Bronchial epithelial cell (primary cell): ENCODE measurements at places on chromosomes 5 and 9. TPM values are rescaled to one million over a fixed set of nuclear protein-coding genes. Genes with fewer than 3 reads are reported as not detected.
A peak's percentile ranks its signal among the peaks of the same experiment; 100 is the strongest.

Gene DMRTA1
- 3.9 and 5.6 TPM in 2 replicates for total RNA-seq

Gene ADAMTS2
- total RNA-seq: under 0.01 and 0.26 TPM in 2 replicates

Gene CCL27
- total RNA-seq: 0.26 TPM in 1 of 2 replicates, not detected in the other

Gene AQP7
- not detected in 2 replicates for total RNA-seq

Gene FGD3
- 0.26 and 1.0 TPM in 2 replicates for total RNA-seq

Gene OTP
- not detected in 2 replicates for total RNA-seq

Gene HTR1A
- not detected in 2 replicates for total RNA-seq

Gene DMRT2
- 0.38 and 0.53 TPM in 2 replicates for total RNA-seq

Gene PLGRKT
- 22.9 and 28.3 TPM in 2 replicates for total RNA-seq

Gene ADAMTSL1
- total RNA-seq: 0.13 and 1.6 TPM in 2 replicates

- no peak for DNase-seq
Measured at GRCh38 chr5:89991592-89991991, 418.0 kb downstream of the CETN3 start.

GRCh38 chr5:151154931-151155774 lies 2.4 kb downstream of the ANXA6 start:
- DNase-seq: no peak

DNA sequence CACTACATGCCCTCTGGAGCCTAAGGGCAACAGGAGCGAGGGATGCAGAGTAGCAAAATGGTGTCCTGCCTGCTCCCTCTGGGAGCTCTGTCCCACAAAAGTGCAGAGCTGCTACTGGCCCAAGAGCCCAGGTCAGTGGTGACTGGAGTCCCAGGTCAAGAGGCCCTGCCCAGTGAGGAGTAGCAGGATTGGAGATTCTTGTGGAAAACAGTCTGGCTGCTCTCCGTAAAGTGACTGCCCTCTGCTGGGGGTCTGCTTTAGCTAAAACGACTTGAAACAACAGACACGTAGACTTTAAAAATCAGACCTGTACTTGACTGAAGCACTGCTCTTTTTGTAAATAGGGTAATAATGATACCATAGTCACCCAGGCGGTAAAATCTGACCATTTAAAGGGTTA lies 917.0 kb downstream of the MAT2B start:
- DNase-seq: peak; percentile 3

DNA sequence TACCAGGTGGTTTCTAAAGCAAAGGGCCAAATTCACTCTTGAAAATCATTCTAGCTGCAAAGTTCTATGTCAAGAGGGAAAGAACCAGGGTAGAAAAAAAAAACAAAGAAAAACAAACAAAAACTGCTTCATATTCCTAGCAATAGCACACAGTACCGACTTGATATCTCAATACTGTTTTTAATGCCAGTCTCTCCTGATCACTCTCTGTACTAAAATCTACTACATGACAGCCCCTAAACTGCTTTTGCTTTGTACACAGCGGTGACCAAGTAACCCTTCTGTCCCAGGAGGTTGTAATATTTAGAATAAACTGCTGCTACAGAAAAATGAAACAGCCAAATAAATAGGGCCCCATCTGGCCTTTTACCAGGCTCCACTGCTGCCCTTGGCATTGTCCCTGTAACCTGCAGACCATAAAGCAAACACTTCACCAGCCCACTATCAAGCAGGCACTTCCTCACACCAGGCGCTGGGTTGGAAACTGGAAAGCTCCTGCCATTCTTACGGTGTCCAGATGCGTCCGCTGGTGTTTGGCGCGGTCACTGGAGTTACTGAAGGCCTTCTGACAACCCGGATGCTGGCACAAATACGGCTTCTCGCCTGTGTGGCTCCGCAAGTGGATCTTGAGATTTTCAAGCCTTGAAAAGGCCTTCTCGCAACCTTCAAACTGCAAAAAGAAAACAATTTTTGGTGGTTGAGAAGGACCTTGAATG lies 363.2 kb downstream of the GLIS3 start:
- peak; percentile 28 for DNase-seq

DNA sequence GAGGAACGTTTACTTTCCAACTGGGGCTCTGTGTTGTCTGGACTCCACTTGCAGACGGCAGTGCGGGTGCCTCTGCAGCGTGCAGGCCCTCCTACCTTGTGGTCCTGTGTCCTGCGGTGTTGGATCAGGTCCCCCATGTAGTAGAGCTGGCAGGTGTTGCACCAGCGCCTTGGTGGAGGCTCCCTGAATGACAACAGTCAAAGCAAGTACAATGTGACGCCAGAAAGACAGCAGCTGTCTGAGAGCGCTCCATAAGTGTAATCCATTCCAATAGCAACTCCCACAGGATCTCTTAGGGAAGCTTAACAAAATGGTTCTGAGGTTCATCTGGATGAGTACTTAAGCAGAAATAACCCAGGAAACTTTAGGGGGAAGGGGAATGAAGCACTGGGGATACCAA lies 9.9 kb downstream of the BBLN start:
- no peak for DNase-seq

DNA sequence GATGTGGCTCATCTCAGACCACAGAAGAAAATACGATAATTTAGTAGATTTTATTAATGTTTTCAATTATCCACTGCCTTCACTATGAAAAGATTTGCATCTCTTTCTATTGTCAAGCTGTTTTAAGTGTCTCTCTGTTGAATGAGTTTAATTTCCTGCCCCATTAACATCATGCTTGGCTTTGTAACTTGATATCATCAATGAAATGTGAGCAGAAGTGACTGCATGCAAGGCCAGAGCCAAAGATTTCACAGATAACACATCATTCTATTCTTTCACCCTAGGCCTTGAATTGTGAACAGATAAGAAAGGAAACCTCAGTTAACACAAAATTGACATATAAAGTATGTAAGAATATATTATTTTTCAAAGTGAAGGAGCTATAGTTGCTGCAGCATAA lies 986.4 kb upstream of the CDH18 start:
- DNase-seq: peak; percentile 26

- DNase-seq: no peak
Measured at GRCh38 chr5:102863764-102864560, 108.9 kb downstream of the PAM start.

- no peak for DNase-seq
Measured at GRCh38 chr5:32953694-32954093, 242.6 kb downstream of the NPR3 start.

GRCh38 chr9:6584881-6585597 lies 60.5 kb downstream of the GLDC start:
- peak; percentile 53 for DNase-seq

DNA sequence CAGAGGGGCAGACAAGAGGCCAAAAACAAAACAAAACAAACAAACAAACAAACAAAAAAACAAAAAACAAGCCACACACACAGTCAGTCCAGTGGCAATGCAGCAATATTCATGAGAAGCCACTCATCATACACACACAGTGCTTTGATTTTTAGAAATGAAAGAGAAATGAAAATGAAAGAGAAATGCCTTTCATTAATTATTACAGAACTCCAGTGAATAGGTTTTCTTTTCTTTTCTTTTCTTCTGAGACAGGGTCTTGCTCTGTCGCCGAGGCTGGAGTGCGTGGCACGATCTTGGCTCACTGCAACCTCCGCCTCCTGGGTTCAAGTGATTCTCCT lies 36.9 kb downstream of the SPRY4 start:
- DNase-seq: no peak

GRCh38 chr5:166262395-166262794 lies 2029.0 kb upstream of the WWC1 start:
- DNase-seq: no peak

- DNase-seq: peak; percentile 92
Measured at GRCh38 chr9:5621327-5621726, 7.6 kb upstream of the RIC1 start.

GRCh38 chr9:137027369-137028262 lies at the start of gene ABCA2:
Gene ABCA2 (minus strand): TSS chr9:137028237. CDS start chr9:137028140, 97 bp downstream.
- DNase-seq: no peak

GRCh38 chr5:102809033-102809432 lies 53.9 kb downstream of the PAM start:
- no peak for DNase-seq
